ENCODE measurements at places on chromosomes 12 and 14.

DNA sequence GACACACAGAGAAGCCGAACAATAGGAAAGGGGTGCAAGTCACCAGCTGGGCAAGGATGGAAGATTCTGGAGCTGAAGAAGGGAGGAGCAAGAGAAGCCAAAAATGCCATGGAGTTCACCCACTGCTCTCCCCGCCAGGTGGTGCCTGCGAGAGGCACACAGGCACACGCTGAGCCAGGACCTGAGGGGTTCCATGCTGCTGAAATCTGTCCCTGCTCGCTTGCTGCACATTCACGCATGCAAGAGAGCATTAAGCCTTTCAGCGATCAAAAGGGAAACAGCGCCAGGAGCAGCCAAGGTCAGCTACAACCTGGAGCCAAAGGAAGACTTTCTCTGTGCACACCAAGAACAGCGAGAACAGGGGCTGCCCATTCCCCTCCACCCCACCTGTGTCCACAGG is 104.1 kb downstream of the ANO2 start:
- no peak for DNase-seq
- H3K36me3 ChIP-seq: no peaks in the 10 kb centered on the region
- H3K27me3 ChIP-seq: peaks cover 7% of the 10 kb centered on the region

DNA sequence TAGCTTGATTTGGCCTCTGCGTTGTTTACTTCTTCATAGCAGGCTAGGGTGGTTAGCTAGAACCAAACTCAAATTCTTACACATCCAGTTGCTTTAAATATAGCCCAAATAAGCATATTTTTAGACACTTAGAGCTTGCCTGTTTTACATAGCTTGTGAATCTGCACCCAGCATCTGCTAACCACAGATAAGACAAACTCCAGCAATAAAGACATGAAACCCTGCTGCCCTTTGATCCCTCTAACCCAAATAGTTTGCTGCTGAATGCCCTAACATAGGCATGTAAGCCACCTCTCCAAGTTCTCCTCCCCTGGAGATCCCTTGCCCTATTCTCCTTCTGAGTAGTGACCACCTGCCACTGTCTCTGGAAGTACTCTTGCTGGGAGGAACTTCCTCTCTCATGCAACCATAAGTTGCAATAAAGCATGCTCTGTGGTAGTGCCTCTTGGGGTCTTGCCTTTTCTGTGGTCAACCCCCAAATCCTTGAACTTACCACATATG is 185.6 kb downstream of the TMEM117 start:
- H3K27ac ChIP-seq: no peak overlapping the region
- H3K36me3 ChIP-seq: peaks cover 4% of the 10 kb centered on the region
- no peak overlapping the region for H3K4me3 ChIP-seq
- no peaks in the 10 kb centered on the region for H3K27me3 ChIP-seq

DNA sequence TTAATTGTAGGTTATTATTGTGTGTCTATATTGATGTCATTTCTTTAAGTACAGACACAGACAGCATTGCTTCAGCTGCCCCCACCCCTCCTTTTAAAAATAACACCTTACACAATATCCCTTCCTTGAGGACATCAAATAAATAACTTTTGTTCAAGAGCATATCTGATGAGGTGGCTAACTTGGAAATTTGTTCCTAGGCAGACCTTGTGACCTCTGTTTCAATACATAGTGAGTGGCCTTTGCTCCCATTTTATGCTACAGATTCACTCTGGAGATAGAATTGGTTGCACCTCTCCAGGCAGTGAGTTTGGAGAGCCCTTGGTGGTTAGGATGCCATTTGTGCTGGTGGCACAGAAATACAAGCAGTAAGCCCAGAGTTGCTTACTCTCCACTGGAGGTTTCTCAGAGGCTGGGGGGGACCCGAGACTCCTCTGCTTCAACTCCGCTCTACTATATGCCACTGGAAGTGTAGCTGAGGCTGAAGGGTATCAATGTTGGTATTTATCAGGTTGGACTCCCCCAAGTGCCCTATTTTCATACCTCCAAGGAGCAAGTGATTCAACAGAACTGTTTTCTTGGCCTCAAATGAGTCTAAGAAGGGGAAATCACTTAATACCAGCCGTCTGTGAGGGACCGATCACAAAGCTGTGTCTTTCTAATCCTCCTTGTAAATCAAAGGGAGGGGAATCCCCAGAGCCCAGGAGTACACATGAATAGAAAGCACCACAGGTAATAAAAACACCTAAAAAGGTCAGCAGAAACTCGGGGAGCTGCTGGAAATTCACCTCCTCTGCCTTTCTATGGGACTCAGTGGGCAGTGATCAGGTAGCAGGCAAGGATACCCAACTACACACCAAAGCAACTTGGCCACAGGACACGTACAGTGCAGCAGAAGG is 463.1 kb downstream of the RAD51B start:
- H3K27ac ChIP-seq: peak overlapping the region; percentile 94
- peaks cover 3% of the 10 kb centered on the region for H3K36me3 ChIP-seq
- H3K27me3 ChIP-seq: no peaks in the 10 kb centered on the region

DNA sequence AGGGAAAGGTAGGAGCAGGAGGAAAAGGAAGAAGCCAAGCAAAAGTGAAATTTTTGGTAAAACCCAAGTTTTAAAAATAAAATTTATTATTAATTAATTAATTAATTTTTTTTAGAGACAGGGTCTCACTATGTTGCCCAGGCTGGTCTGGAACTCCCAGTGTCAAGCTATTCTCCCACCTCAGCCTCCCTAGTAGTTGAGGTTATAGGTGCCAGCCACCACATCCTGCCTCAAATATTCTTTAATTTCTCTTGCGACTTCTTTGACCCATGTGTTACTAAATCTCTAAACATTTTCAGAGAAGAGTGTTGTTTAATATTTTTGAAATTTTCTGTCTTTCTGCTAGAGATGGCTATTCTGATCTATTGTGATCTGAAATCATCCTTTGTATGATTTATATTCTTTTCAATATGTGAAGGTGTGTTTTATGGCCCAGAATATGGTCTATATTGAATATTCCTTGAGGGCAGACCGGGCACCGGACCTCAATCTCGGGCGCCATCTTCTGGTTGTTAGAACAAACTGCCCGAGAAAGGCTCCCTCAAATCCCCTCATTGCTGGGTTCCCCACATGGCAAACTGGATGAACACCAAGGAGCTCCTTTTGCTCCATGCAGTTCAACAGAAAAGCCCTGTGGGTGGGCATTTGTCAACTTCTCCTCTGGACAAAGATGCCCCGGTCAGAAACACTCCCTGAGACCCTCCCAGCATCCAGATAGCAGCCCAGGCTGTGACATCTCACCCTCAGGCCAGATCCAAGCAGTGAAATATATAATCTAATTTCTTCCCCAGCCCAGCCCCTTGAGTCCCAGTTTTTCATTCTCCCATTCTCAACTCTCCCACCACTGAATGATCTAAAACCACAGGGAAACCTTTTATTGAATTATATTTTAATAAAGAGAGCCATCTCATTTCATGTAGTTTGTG is 110.5 kb downstream of the ASCL4 start:
- no peak overlapping the region for H3K27ac ChIP-seq
- peak; percentile 56 for DNase-seq
- H3K4me3 ChIP-seq: no peak overlapping the region
- H3K36me3 ChIP-seq: no peaks in the 10 kb centered on the region

- no peaks in the 10 kb centered on the region for H3K27me3 ChIP-seq
- no peak for DNase-seq
- peaks cover 47% of the 10 kb centered on the region for H3K36me3 ChIP-seq
- peaks cover 38% of the 10 kb centered on the region for H3K4me1 ChIP-seq
- H3K27ac ChIP-seq: peak overlapping the region; percentile 96
- H3K4me3 ChIP-seq: peak overlapping the region; percentile 97
Observed at GRCh38 chr14:61322011-61322798, 826 bp downstream of the PRKCH start.

DNA sequence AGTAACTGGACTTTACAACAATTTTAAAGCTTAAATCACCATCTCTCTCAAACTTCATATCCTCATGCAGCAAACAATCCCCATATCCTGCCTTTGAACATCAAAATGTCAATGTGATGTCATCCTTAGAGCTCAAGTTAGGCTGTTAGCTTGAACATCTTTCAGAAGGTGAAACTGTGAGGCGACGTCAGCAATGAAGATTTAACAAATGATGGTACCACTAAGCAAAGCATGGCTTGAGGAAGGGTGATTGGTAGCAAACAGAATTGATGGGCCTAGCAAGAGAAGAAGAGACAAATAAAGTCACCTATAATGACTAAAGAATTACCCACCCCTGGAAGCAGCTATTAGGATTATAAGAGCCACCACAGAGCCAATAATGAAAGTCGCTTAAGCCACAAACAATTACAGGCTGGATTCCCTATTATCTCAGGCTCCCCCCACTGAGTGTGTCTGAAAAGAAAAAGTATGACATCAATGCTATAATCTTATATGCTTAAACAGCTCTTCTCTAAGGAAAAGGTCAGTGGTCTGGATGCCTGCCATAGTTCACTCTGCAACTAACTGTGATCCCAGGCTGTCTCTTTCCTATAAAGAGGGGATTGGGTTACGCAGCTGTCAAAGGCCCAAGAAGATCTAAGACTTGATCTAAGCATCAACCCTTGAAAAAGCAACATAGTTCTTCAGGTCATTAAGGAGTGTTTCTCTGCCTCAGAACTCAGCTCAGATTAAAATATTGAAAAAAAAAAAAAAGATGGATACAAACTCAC is 18.1 kb downstream of the EGLN3 start:
- no peaks in the 10 kb centered on the region for H3K4me1 ChIP-seq
- DNase-seq: no peak
- H3K4me3 ChIP-seq: no peak overlapping the region
- H3K27ac ChIP-seq: no peak overlapping the region
- H3K27me3 ChIP-seq: no peaks in the 10 kb centered on the region

GRCh38 chr12:65918021-65918420 is 93.7 kb downstream of the HMGA2 start:
- DNase-seq: no peak
- no peak overlapping the region for H3K4me3 ChIP-seq
- no peak overlapping the region for H3K27ac ChIP-seq
- H3K27me3 ChIP-seq: peaks cover 2% of the 10 kb centered on the region

GRCh38 chr12:71475280-71475679 is 35.7 kb downstream of the LGR5 start:
- H3K36me3 ChIP-seq: no peaks in the 10 kb centered on the region
- H3K27ac ChIP-seq: no peak overlapping the region

DNA sequence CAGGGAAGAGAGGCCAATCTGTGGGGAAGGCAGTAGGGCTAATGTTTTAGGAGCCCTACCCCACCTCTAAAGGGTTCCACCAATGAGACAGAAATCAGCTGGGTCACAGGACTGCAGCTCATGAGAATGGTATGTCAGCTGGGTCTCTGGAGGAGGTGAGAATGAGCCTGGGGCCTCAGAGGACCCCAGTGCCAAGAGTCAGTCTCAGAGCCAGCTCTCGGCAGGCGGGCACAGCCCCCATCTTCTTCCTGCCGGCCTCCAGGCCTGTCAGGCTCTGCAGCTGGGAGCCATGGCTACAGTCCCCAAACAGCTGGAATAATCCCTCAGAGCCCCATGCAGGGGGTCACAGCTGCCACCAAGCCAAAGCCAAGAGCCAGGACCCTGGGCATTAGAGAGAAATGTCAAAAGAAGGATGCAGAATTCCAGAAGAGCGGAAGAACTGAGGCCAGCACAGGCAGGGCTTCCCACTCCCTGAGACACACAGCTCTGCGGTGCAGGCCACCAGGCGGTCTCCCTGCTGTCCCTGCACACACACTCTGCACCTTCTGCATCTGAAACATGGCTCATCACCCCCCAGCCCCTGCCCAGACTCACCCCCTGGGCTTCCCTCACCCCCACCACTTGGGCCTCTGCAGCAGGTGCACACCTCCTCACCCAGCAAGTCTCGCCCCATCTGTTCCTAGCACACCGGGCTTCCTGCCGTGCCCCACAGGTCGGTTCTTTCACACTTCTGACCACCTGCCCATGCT is 26.0 kb downstream of the ITPK1 start:
- H3K27me3 ChIP-seq: no peaks in the 10 kb centered on the region
- peaks cover 36% of the 10 kb centered on the region for H3K4me1 ChIP-seq
- no peak for DNase-seq
- no peak overlapping the region for H3K27ac ChIP-seq

DNA sequence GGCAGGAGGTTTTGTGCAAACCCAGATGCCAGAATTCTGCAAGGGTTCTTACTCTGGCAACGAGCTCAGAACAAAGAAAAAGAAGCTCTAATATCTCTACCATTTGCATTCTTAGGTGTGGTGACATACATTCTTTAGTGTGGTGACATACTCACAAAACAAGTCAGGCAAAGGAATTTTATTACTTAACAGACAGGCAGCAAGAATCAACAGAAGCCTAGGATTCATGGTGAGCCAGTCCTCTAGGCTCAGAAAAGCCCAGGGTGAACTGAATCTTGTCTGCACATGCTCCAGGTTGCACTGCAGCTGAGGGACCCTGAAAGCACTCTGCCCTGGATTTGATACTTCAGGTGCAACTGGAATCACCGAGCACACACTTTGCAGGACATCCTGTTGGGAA is 122.4 kb upstream of the PTPRQ start:
- H3K27ac ChIP-seq: no peak overlapping the region
- DNase-seq: no peak
- no peak overlapping the region for H3K4me3 ChIP-seq
- peaks cover 2% of the 10 kb centered on the region for H3K27me3 ChIP-seq

DNA sequence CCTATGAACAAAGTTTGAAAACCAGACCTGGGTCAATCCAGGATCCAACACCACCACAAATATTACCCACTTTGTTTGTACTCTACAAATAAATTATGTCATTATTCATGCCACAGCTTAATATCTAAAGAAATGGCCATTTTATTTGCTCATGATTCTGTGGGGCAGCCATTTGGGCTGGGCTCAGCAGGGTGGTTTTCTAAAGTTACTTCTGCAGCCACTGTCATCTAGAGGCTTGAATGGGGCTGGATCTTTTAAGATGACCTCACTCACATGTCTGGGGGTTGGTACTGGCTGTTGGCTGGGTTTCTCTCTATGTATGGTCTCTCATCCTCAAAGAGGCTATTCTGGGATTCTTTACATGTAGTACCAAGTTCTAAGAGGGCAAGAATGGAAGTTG is 96.2 kb downstream of the VCPKMT start:
- peaks cover 40% of the 10 kb centered on the region for H3K4me1 ChIP-seq
- H3K4me3 ChIP-seq: no peak overlapping the region
- H3K27me3 ChIP-seq: no peaks in the 10 kb centered on the region
- peaks cover 31% of the 10 kb centered on the region for H3K36me3 ChIP-seq

DNA sequence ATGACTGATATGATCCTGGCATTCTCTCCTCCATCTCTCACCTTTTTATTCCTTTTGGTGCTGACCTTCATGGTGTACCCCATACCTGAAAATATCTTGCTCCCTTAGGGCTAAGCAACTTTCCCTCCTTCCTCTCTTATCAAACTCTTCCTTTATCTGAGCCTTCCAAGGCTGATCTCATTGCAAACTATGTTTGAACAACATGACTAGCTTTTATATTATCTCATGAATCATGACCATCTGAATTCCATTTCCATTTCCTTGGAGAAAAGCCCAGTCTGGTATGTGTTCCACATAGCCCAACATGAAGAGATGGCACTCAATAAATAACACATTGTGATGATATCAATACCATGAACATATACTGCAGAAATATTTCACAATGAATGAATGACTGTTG is 111.6 kb downstream of the TSPAN8 start:
- H3K27me3 ChIP-seq: no peaks in the 10 kb centered on the region
- H3K27ac ChIP-seq: no peak overlapping the region
- H3K4me1 ChIP-seq: no peaks in the 10 kb centered on the region
- no peak overlapping the region for H3K4me3 ChIP-seq
- H3K36me3 ChIP-seq: no peaks in the 10 kb centered on the region
- DNase-seq: no peak
